Bronchial epithelial cell (primary cell): ENCODE measurements at places on chromosomes 5 and 9.

DNA sequence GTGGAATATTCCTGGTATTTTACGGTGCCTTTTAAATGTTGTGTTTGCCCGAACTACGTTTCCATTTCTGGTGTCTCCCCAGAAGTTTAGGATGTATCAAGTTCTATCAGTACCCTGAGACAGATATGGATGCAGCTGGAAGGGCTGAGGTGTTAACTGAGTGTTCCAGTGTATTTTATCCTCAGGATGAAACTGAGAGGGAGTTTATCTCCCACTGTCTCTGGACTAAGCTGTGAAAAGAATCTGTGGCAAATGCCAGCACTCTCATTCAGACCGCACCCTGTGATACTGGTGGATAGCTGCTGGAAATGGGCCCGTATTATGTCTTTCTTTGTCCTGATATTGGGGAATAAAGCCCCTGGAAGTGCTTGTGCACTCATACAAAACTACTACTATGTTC, 887.2 kb upstream of the TYRP1 start:
- DNase-seq, result no peak

- DNase-seq, result no peak
These were observed 9.0 kb downstream of the ANXA6 start for GRCh38 chr5:151148583-151148982.

GRCh38 chr9:76423216-76424177, 29.3 kb upstream of the RFK start:
- DNase-seq, result no peak

GRCh38 chr5:112228667-112229066, 190.4 kb downstream of the EPB41L4A start:
- DNase-seq, result peak; percentile 86

DNA sequence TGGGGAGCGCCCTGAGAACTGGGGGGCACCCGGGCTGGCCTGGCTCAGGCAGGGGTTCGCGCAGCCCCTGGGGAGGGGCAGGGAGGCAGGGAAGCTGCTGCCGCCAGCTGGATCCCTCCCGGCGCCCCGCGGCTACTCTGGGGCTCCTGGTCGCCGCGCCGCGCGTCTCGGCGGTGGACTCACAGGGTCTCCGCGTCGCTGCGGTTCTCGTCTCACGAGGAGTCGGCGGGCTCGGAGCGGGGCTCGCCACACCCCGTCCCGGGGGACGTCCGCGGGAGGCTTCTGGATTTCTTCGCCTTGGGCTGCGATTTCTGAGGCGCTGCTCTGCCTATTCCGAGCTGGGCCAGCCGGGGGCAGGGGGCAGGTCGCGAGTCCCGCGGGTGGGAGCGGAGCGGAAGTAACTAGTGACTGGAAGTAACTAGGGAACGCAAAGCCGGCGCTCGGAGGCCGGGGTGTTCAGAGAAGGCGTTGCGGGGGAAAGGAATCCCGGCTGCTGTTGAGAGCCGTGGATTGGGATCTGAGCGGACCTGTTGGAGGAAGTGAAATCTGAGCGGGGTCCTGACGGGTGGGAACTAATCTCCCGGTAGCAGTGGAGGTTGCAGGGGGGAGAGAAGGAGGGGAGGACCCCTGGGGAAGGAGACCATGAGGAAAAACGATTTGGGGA, 511 bp downstream of the CYSTM1 start:
- peak; percentile 30 for DNase-seq

- no peak for DNase-seq
These were observed 70.8 kb downstream of the MFAP3 start for GRCh38 chr5:154109416-154110106.

GRCh38 chr9:106487266-106487665, 375.7 kb upstream of the ZNF462 start:
- no peak for DNase-seq
